ENCODE measurements at places on chromosomes 13 and 19.

DNA sequence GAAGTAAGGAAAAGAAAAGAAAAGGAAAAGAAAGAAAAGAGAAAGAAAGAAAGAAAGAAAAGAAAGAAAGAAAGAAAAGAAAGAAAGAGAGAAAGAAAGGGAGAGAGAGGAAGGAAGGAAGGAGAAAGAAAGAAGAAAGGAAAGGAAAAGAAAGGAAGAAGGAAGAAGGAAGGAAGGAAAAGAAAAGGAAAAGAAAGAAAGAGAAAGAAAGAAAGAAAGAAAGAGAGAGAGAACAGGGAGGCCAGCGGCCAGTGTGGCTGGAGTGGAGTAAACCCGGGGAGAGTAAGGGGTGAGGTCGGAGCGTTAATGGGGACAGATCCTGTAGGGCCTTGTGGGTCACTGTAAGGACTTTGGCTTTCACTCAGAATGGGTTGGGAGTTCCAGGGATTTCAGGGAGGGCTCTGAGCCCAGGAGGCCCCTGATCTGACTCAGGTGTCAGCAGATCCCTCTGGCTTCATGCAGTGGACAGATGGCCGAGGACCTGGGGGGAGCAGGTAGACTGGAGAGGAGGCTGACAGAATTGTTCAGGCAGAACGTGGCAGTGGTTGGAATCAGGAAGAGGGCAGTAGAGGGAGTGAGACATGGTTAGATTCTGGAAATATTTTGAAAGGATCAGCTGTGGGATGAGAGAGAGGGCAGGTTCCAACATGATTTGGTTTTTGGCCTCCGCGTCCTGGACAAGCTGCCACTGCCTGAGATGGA, 19.8 kb upstream of the FXYD3 start:
- no peak for DNase-seq

DNA sequence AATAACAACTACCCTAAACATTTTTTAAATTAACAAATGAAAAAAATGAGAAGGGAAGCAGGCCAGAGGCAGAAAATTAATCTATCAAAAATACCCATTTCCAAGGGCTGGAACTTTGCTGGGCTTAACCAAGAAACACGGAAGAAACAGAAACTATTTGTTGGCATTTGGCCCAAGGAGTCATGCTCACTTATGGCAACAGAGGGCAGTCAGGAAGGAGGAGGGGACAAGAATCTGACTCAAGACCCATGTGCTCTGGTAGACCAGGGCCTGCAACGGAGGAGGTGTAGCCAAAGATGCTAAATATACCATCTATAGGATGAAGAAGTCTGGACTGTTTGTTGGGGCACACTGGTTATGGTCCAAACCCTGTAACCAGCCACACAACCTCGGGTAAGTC, 496.7 kb downstream of the COG6 start:
- DNase-seq = no peak

- DNase-seq = no peak
Measured at GRCh38 chr19:13937479-13938300, 527 bp downstream of the PODNL1 start.

- no peak for DNase-seq
Measured at GRCh38 chr13:44936246-44936645, 53.0 kb downstream of the NUFIP1 start.

GRCh38 chr19:17737690-17738153, 13.6 kb upstream of the FCHO1 start:
- DNase-seq = no peak

DNA sequence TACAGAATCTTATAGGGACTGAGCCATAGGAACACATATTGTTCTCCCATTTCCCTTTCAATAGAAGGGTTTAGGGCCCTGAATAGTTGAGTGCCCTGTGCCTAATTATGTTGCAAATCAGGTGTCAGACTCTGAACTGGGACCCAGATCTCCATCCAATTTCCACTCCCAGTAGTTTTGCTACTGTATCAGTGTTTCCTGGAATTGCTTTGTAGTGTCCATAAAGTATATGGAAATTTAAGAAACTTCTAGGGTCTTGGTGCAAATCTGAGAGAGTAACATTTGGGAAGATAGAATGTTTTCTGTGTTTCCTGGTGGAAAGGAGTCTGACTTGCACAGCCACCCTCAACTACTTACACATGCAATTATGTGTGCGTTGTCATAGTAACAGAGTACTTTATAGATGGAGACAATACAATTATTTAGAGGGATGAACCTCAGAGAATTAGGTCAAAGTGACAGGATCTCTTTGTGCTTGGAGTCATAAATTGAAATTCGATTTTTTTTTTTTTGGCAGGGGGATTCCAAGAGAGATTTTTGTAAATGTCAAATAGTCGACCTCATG, 646 bp upstream of the SLC10A2 start:
- DNase-seq = no peak

DNA sequence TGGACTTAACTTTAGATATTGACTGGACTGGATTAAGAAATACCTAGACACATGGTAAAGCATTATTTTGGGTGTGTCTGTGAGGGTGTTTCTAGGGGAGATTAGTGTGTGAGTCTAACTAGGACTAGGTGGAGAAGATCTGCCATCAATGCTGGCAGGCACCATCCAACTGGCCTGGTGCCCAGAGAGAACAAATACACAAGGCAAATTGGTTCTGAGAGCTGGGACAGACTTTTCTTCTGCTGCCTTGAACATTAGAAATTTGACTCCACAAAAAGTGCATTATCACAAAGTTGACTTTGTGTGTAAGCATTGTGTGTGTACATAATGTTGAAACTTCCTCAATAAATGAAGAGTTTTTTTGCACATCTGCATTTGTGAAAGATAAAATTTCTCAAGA, 522.1 kb downstream of the SUCLA2 start:
- no peak for DNase-seq

GRCh38 chr19:30094756-30095140, 152.7 kb downstream of the URI1 start:
- no peak for DNase-seq

GRCh38 chr19:648904-649801, 9.5 kb downstream of the FGF22 start:
- DNase-seq = no peak

- DNase-seq = no peak
Measured at GRCh38 chr13:100128373-100128772, 39.5 kb downstream of the PCCA start.

- DNase-seq = no peak
Measured at GRCh38 chr19:13825489-13826441, 30.5 kb downstream of the ZSWIM4 start.

- no peak for DNase-seq
Measured at GRCh38 chr19:16676101-16676798, 15.3 kb downstream of the TMEM38A start.

- no peak for DNase-seq
Measured at GRCh38 chr13:67696775-67697174, 466.6 kb upstream of the PCDH9 start.

DNA sequence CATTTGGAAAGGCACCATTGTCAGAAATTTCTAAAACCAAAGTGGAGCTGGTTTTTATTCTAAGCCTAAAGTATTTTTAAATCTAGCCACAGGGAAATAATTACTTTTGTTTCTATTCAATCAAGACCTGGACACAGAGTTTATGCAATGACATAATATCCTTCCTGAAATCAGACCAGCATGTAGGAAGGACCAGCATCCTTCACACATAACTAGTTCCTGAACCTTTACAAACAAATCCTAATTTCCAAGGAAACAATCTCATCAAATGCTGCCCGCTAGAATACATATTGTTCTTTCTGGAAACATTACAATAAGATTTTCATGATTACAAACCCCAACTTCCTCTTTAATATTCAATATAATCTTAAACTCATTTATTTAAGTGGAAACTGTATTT, 1.5 kb downstream of the STARD13 start:
- DNase-seq = no peak

DNA sequence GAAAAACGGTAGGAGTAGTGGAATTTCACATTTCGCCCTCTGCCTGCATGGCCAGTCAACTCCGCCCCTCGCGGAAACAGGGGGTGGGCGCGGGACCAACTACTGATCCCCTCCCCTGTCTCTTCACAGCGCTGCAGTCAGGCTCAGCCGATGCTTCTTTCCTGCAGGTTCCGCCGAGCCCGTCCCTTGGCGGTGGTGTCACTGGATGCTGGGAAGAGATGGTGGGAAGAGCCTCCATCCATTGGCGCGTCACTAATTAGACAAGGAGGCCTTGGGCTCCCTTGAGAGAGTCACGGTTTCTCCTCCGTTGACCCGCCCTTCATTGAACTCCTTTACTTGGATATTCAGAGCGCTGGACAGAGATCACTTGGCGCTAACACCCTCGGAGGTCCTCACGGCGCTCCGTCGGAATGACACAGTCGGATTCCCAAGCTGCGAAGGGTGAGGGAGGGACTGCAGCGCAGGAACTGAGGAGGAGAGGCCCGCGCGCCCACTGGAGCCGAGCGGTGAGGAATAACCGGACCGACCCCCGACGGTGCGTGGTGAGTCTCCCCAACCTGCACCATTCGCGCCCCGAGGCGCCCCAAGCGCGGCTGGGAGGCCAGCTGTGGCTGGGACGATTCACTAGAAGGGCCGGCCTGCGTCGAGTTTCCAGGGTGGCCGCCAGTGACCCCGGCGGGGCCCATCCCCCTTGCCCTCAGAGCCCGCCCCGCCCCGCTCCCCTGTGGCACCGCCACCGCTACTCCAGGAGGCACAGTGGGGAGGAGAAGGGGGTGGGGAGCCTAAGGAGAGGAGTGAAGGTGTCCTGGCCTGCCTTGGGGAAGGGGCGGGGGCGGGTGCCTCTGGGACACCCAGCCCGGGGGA, 11.2 kb upstream of the CEACAM21 start:
- no peak for DNase-seq

DNA sequence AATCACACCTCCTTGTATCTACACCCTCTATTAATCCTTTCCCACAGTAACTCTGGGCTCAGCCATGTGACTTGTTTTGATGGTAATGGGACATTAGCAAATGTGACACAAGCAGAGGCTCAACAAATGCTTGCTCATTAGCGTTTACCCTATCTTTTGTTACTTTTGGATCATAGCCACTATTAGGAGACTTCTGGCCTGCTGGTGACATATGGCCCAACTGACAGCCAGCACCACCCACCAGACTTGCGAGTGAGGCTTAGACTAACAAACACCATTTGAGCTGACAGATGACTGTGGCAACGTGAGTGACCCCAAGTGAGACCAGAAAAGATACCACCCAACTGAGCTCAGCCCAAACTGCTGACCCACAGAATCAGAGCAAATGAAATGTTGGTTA, 154.1 kb downstream of the OLFM4 start:
- no peak for DNase-seq

GRCh38 chr13:43307921-43308433, 284.6 kb downstream of the DNAJC15 start:
- no peak for DNase-seq

GRCh38 chr13:25247360-25247759, 39.9 kb downstream of the MTMR6 start:
- no peak for DNase-seq

GRCh38 chr13:41111454-41111853, 21.1 kb downstream of the KBTBD6 start:
- no peak for DNase-seq

GRCh38 chr13:48072304-48072703, 22.6 kb downstream of the MED4 start:
- DNase-seq = no peak

GRCh38 chr13:45306966-45307365, 34.0 kb downstream of the TPT1 start:
- DNase-seq = no peak

DNA sequence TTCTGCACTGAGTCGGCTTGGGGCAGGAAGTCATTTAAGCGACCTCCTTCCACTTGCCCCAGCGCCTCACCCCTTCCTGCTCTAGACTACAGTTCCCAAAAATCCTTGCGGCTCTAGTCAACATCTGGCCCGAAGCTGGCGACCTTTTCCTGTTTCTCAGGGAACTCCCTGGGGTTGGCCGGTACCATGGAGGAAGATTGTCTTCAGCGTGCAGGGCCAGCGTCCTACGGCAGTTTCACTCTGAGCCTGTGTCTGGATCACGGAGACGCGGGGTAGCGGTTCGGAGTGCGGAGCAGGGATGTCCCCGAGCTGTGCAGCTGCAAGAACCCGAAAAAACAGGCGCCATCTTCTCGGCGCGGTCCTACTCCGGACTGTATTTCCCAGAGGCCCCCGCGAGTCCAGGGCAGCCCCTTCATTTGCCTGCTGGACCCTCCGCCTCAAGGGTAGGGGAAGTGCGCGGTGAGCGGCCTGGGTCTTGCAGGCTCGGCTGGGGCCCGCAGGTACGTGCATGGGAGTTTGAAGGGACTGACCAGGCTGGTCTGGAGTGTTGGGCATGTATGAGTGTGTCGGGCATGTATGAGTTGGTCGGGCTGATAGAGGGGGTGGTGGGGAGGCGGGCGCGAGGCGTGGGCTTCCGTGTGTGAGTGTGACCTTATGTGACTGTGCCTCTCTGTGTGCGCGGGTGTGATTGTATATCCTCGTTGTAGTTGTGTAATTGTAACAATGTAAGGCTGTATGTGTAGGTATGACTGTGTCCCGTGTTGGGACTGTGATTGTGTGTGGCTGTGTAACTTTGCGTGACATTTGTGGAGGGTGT, at the start of gene ZNF383:
TSS of gene ZNF383 (plus strand) at position 440 of the 817 bp plus-strand sequence. CDS start 12,240 bp downstream, outside the sequence.
- peak; percentile 88 for DNase-seq

DNA sequence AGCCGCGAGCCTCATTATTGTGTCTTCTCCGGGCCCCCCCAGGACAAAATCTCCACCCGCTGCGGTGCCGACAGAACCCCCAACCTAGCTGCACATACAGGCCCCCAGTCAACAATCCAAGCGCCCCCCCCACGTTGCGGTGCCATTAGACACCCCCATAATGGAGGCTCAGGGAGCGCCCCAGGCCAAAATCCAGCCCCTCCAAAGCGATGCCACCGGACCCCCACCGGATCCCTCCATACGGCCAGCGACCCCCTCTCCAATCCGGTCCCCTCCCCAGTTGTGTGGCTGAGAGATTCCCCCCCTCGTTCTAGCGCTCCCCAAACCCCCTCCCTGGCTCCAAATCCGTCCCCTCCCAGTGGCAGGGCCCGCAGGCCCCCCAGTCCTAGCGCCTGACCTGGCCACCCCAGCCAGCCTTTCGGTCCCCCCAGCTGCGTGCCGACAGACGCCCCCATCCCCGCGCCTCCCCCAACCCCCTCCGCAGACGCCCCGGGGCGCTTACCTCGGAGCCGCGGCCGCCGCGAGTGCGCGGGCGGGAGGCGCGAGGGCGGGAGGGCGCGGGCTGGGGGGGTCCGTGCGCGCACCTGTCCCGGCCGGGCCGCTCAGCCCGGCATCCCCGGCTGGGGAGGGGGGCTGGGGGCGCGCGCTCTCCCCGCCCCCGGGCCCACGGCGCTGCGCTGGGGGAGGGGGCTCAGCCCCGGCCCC, 21.6 kb upstream of the SEMA6B start:
- no peak for DNase-seq

GRCh38 chr13:33612641-33613638, 205.0 kb upstream of the RFC3 start:
- no peak for DNase-seq

- DNase-seq = no peak
Measured at GRCh38 chr13:43185226-43185625, 161.8 kb downstream of the DNAJC15 start.

- DNase-seq = no peak
Measured at GRCh38 chr13:50699874-50700663, 143.4 kb downstream of the DLEU7 start.

- no peak for DNase-seq
Measured at GRCh38 chr13:27076421-27076820, 95.2 kb downstream of the USP12 start.

Data from CD4-positive, alpha-beta T cell treated with Interleukin-17A for 1 hour (primary cell).